A172 (cell line): ENCODE measurements at places on chromosomes 1 and 21. TPM values are rescaled to one million over a fixed set of nuclear protein-coding genes. Genes with fewer than 3 reads are reported as not detected.

DNA sequence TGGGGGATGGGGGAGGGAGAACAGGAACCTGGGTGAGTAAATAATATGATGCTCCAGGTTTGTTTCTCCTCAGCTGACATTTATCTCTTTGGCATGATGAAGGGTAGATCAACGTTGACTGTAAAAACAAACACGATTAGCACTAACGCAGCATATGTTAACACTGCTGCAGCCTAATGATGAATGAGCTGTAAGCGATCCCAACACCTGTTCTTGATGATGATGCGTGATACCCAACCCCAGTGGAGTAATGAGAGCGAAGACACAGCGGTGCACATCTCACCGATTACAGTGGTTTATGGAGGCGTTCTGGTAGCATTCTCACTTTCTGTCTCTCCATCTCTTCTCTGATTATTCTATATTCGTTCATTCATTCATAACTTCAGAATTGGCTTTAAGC is 640.4 kb downstream of the USP25 start:
- no peak for DNase-seq

DNA sequence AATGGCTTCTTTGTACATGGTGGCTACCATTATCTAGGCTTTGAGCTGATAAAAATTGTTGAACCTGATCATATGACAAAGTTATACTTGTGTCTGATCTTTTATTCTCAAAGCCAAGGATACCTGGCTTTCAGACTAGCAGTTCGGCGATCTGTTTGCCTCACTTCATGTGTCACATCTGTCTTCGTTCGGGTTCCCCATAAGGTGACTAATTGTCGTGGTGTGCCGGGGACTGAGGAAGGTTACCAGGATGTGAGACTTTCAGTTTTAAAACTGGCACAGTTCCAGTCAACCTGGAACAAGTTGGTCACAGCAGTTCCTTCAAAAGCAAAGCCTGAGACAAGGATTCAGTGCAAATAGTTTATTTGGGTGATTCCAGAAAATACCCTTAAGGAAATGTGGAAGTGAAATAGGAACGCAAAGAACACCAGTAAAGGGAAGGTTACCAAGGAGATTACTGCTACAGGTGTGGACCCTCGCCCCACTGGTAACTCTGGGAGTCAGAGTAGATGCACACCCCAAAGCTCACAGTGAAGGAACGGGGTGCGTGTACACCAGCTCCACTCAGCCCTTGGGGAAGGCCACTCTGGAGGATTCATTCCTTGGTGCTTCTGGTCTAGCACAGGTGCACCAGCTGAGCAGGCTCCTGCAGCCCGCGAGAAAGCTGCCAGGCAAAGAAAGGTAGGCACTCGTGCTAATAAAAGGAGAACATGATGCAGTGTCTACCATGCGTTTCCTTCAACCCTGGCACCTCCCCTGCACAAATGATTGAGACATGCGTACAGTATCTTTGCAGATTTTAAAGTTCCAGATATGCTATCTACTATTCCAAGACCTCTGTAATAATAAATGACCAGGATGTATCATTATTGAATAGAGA is 69.0 kb downstream of the VWA5B1 start:
- DNase-seq = no peak

The NBPF8 gene
- 6.8 and 10.2 TPM in 2 replicates for total RNA-seq

DNA sequence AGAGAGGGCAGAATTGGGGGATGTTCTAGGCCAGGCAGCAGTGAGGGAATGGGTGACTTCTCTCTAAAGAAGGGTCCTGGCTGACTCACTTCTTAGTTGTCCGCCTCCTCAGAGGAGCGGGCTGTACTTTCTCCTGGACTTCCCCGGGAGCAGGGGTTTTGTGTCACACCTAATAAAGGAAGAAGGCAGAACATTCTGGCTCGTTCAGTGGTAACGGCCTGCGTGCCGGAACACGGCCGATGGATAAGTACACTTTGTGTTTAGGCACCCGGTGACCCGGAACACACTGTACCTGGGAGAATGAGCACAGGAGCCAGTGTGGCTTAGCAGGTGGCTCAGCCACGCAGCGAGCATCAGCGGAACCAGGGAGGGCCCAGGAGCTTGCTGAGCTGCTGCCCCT is 84.7 kb downstream of the FBXO2 start:
- DNase-seq = no peak

The RCC1 gene
- 20.1 and 28.6 TPM in 2 replicates for total RNA-seq

DNA sequence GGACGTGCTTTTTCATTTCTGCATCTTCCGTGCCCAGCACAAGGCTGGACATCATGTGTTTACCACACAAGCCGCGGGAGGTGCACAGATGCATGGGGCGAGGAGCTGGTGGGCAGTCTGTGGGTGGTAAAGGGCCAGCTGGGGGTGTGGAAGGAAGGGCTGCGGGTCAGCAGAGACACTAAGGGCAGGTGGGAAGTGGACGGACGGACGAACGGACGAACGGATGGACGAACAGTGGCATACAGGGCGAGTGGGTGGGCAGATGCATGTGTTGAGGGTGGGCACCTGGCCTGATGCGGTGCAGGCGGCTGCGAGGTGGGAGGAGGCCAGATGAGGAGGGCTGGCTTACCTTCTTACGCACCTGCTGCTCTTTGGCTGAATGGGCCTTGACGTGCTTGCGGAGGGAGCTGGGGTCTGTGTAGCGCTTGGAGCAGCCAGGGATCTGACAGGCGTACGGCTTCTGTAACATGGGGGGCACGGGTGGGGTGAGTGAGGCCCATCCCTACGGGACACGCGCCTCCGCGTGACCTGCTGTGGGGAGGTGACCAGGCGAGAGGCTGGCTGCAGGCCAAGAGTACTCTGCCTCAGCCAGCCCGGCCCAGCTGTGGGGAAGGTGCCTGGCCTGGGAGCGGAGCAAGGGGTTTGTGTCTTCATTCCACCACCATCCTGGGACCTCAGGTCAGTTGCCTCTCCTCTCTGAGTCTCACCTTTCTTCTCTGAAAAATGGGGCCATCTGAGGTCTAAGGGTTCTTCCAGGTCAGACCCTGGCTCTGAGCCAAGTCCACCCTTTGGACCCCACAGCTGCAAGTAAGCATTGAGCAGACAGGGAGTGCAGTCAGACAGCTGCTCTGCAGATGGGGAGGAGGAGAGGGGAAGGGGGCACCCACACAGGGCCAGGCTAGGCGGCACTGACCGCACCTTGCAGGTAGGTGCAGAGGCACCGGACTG is 65.5 kb downstream of the DMRTB1 start:
- no peak for DNase-seq

- DNase-seq = no peak
These were observed 30.0 kb downstream of the CDK18 start for GRCh38 chr1:205534444-205534985.

DNA sequence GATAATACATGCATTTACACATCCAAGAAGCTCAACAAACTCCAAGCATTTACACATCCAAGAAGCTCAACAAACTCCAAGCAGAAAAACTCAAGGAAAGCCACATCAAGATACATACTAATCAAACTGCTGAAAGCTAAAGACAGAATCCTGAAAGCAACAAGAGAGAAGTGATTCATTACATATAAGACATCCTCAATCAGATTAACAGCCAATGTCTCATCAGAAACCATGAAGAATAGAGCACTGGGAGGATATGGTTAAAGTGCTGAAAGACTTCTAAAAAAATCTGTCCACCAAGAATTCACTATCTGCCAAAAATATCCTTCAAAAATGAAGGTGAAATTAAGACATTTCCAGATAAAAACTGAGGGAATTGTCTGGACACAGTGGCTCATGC is 45.7 kb upstream of the BATF3 start:
- no peak for DNase-seq

DNA sequence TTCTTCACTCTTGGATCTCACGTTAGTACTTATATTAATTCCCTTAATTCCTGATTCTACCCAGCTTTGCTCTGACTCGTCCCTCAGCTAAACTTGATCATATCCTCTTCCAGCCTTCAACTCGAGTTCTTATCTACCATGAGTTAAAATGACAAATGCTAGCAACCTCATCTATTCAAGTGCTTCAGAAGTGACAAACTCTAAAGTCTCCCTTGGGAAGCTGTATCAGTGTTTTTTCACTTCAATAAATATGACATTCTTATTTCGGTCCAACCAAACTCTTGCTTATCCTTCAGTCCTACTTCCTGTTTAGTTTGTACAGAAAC is 75.3 kb downstream of the FOXJ3 start:
- DNase-seq = peak; percentile 1

GRCh38 chr1:231694075-231694431 is 67.5 kb downstream of the DISC1 start:
- DNase-seq = no peak
